ENCODE measurements at places on chromosomes 5 and 9. TPM values are rescaled to one million over a fixed set of nuclear protein-coding genes. Genes with fewer than 3 reads are reported as not detected.

DNA sequence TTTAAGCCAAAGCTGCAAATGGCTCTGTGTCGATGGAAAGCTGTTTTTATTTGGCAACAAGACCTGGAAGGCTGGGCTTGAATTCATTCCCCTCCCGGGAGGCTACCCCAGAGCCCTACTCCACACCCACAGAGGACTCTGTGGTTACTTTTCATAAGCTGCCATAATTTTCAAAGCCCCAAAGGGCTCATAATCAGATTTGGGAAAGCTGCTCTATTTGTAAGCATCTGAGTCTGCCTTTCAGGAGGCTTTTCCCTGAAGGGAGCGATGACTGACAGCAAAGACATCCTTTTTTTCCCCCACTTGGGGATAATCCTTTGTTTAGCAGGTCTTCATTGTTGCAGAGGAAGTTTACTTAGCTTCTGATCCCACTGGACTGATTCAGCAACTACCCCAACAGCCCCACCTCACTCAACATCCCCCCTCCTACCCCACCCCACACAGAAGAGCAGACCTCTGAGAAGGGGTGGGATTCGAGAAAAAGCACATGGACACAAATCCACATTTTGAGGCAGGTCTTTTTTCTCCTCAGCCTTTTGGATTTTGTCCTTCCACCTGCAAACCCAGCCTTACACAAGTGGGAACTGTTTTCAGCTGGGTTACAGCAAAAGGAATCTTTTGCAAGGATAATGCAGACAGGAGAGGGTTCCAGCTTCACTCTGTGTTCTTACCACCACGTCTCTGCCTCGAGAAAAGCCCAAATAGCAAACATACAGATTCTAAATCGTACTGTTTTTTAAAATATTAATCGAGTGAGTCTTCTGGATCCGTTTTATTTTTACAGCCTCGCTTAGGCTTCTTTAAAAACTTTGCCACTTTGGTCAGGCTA is 244.4 kb upstream of the TUT7 start:
- DNase-seq = no peak

DNA sequence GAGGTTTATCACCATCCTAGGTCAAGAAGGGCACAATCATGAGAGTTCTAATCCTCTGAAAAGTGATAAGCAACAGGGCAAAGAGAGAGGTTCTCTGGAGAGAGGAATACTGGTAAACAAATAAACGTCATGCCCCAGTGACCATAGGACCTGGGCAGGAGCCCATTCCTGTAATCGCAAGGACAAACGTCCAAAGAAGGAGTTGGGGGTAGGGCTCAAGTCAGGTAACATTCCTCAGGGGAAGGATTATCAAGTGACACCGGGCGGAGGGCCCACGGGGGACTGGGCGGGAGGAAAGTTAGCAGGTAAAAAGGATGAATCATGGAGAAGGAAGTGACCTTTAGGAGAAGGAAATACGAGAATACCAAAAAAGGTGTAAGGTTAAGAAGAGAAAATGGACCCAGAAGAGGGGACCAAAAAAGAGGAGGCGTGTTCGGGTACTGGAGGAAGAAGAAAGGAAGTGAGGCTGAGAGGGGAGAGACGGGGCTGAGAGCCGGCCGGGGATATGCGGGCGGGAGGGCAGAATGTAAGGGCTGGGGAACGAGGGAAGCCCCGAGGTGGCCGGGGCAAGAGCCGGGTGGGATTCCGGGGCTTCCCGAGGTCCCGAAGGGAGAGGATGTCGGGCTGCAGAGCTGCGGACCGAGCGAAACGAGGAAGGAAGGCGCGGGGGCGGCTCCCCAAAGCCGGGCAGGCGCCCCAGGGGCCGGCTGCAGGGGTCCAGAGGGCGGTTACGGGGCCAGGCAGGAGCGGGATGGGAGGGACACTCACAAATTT is 583 bp downstream of the DIAPH1 start:
- peak; percentile 37 for DNase-seq

GRCh38 chr5:112238473-112238872 is 180.6 kb downstream of the EPB41L4A start:
- no peak for DNase-seq

- no peak for DNase-seq
These were observed 6.8 kb upstream of the CLINT1 start for GRCh38 chr5:157865781-157866180.

The UGT3A1 gene
- total RNA-seq = not detected

- DNase-seq = no peak
These were observed 77.7 kb downstream of the HOMER1 start for GRCh38 chr5:79436224-79436623.

- no peak for DNase-seq
These were observed 50.8 kb downstream of the ADAMTS12 start for GRCh38 chr5:33840927-33841547.

The CEL gene
- total RNA-seq = 1.1 TPM

DNA sequence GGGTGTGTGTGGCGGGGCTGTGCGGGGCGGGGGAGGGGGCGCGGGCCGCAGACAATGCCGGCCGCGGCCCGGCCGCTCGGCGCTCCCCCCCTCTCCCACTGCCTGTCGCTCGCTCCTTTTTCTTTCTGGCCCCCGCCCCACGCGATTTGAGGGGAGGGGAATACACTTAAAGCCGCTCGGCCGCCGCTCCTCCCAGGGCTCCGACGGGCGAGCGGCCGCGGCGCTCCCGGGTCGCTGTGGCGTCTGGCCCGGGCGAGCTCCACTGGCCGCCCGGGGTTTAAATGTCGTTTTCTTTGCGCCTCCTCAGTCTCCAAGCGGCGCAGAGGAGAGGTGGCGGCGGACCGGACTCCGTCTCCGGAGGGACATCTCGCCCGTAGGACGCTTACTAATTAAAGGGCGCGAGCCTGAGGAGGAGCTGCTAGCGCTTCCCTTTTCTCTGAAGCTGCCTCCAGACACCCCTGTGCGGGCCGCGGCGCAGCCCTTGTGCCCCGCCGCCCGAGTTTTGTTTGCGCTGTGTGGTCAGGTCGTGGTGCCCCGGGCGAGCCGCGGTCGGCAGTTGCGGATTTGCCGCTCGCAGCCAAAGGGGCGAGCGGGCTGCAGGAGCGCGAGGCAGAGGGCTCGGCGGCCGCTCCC is 1.4 kb downstream of the ZSWIM6 start:
- peak; percentile 16 for DNase-seq

GRCh38 chr5:160390787-160391696 is 8.8 kb downstream of the FAM200C start:
- no peak for DNase-seq

DNA sequence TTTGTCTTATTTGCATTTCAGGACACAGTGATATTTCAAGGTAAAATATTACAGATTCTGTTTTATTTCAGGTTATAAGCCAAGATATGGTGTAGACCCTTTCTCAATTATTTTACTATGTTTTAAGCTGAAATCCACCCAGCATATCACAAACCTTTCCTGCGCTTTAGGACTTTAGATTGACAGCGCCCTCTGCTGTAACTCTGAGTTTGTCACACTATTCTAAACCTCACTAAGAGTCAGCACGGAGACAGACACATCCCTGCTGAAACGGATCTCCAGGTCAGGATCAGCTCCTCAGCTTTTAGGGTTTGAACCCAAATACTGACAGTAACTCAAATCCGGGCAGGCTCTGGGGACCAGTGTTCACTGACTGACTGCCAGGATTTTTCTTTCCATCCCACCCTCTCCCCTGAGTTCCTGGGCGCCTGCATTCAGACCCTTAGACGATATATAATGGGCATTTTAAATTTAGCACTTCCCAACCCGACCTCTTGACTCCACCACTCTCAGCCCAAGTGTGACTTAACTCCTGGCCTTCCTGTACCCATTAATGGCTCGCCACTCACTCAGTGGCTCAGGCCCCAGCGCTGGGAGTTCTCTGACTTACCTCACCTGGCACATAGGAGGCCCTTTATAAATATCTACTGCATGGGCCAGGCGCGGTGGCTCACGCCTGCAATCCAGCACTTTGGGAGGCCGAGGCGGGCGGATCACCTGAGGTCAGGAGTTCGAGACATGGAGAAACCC is 33.5 kb downstream of the TLX3 start:
- DNase-seq = peak; percentile 27

GRCh38 chr5:26761446-26761845 is 276.9 kb downstream of the CDH9 start:
- no peak for DNase-seq

DNA sequence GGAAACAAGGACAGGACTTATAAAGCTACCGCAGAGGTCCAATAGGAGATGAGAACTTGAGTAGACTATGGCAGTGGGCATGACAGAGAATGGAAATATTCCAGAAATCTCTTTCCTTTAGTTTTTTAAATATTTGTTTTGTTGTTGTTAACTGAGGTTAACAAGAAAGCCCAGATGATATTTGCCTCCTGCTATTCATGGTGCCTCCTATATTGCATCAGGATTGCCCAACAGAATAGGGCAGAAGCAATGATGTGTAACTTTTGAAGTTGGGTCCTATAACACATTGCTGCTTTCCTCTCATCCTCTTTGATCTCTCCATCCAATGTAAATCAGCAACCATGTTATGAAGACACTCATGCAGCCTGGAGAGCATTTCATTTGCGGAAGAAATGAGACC is 42.8 kb downstream of the PDE4D start:
- no peak for DNase-seq

GRCh38 chr9:114031948-114032840 is 45.9 kb downstream of the AMBP start:
- DNase-seq = no peak

GRCh38 chr5:113250341-113250953 is 184.3 kb downstream of the TSSK1B start:
- DNase-seq = no peak

DNA sequence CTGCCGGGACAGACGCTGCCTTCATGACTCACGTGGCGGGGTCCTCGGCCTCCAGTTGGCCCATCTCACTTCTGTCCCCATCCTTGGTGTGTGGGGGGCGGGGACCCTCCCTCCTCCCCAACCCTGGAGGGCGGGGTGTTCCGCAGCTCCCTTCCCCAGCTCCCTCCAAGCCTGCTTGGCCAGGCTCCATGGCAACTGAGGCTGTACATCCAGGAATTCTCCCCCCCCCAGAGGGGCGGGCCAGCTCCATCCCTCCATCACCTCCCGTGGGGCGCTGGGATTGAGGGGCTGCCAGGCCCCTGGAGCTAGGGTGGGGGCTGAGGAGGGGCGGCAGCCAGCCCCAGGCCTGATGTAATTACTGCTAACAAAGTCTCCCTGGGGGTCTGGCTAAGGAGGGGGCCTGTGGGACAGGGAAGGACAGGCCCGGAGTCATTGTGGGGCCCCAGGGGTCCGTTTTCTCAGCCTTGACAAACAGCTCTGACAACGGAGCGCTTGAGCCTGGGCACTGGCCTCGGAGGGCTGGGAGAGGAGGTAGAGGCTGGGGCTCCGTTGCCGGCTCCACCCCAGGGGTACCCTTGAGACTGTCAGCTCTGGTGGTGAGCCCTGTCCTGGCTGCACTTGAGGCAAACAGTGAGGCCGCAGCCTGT is 8.0 kb downstream of the DIPK1B start:
- no peak for DNase-seq

- no peak for DNase-seq
These were observed 410.9 kb upstream of the TRPC7 start for GRCh38 chr5:136776022-136776927.

The SOX30 gene
- total RNA-seq = 0.09 TPM

The GABRA6 gene
- not detected for total RNA-seq

DNA sequence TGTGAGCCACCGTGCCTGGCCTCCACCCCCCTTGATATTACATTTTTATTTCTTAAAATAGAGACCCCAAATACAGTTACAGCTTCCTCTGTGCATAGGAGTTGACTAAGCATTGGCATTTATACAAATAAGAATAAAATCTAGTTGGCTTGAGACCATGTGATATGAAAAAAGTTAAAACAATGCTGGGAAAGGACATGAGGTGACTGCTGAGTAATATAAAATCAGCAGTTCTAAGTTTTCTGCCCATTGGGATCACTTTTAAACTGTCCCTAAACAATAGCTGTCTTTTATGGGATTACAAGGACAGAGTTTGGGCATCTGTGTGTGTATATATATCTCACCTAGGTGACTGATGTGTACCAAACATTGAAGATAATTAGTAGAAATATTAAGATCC is 96.6 kb downstream of the UBE2R2 start:
- DNase-seq = no peak

DNA sequence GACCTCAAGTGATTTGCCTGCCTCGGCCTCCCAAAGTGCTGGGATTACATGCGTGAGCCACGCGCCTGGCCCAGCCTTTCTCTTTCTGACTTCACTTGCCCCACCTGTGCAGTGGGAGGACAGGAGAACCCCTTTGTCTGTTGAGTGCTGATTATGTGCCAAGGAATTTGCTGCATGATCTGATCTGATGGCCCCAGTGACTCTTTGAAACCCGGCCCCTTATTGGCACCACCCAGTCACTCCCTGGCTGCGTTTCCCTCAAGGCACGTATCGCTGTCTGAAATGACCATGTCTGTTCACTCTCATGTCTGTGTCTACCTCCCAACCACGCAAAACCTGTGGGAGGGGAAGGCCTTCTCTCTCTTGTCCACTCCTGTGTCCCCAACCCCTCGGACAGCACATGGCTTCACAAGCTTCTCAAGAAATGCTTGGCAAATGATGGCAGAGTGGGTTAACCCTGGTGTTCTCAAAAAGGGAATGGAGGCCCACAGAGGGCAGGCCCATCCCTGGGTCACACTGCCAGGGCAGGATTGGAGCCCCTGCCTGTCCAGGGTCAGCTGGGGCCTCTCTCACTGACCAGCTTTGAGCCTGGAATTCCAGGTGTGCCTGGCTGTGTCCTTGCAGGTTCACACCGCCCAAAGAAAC is 21.9 kb downstream of the NEK6 start:
- no peak for DNase-seq

The PLPP7 gene
- not detected for total RNA-seq

DNA sequence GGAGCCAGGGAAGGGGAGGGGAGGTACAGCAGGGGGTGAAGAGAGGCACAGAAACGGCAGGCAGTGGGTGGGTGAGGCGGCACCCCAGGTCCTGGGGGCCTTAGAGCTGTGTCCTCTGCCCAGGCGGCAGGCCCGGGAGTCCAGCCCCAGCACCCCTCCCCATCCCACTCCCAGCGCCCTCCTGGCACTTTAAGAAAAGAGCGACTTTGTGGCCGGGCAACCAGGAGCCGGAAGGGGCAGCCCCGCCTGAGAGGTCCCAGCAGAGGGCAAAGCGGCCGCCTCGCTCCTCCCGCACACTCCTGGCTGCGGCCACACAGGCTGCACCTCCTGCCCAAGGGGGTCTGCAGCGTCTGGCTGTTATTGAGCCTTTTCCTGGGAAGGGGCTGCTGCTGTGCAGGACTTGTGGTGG is 42.6 kb downstream of the NACC2 start:
- DNase-seq = no peak

GRCh38 chr5:31811210-31811609 is 172.3 kb downstream of the PDZD2 start:
- DNase-seq = no peak

GRCh38 chr5:128378196-128378595 is 159.8 kb downstream of the FBN2 start:
- no peak for DNase-seq

The ATOX1 gene
- total RNA-seq = 103 TPM

GRCh38 chr5:84623019-84623418 is 238.3 kb upstream of the EDIL3 start:
- DNase-seq = no peak

The FRRS1L gene
- total RNA-seq = not detected

DNA sequence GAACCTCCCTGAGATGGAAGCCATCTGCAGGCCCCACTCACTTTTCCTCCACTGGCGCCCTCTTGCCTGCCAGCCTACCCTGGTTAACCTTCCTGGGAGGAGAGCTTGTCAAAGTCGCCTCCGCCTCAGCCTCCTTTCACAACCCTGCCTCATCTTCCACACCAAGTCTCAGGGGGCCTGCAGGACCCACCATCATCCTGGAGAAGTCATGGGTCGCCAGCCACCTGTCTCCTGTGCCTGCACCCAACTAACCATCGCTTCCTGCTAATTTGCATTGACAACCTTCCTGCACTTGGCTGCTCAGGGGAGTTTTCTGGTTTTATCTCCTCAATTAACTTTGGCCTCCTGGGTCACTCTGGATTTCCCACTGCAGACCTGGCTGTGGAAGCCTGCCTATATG is 52.8 kb upstream of the GRHPR start:
- no peak for DNase-seq
